Uterus (tissue), 4 donors: ENCODE measurements at places on chromosomes 13 and 19. TPM values are rescaled to one million over a fixed set of nuclear protein-coding genes. Genes with fewer than 3 reads are reported as not detected.

The TRAPPC2B gene
- 21.0 TPM for total RNA-seq

The TSSK6 gene
- total RNA-seq, result 2.0 TPM

The SULT2A1 gene
- not detected for total RNA-seq

The UNC13A gene
- 0.21 TPM for total RNA-seq
